ENCODE measurements at places on chromosomes 6 and 20.

- no peaks in the 10 kb centered on the region for H3K4me1 ChIP-seq
- H3K27me3 ChIP-seq: no peaks in the 10 kb centered on the region
- DNase-seq: no peak
- no peak overlapping the region for H3K4me3 ChIP-seq
- no peak overlapping the region for H3K27ac ChIP-seq
Observed at GRCh38 chr20:61537239-61538182, 285.4 kb downstream of the CDH4 start.

DNA sequence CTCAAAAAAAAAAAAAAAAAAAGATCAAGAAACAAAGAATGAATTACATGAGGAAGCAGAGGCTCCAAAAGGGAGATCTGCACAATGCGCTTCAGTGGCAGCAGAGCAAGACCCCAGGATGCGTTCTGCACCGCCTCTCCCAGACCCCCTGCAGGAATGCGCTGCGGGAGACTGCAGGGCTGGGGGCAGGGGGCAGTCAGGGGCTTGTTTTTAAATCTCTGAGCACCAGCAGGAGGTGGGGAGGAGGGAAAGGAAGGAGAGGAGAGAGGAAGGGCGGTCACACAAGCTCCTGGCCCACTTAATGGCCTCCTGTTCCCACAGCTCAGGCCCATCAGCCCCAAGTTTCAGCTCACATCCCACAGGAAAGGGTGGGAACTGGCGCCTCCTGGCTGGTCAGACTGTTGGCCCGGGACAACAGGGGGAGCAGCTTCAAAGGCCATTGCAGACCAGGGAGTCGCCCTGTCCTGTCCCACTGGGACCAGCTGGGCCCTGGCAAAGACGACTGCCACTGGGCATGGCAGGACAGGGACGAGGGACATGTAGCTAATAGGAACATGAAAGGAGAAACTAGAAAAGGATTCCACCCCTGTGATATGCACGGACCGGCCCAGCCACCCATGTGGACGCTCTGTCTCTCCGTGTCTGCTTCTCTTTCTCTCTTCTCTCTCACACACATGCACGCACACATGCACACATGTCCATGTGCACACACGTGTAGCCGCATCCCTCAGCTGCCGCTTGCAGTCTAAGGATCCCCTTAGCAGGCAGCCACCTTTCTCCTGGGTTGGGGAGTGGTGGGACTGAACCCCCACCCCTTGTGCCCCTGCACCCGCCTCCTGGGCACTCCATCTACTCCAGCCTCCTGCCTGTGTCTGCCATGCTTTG is 34.7 kb downstream of the TFEB start:
- H3K36me3 ChIP-seq: no peaks in the 10 kb centered on the region
- no peak overlapping the region for H3K4me3 ChIP-seq
- H3K27ac ChIP-seq: no peak overlapping the region

DNA sequence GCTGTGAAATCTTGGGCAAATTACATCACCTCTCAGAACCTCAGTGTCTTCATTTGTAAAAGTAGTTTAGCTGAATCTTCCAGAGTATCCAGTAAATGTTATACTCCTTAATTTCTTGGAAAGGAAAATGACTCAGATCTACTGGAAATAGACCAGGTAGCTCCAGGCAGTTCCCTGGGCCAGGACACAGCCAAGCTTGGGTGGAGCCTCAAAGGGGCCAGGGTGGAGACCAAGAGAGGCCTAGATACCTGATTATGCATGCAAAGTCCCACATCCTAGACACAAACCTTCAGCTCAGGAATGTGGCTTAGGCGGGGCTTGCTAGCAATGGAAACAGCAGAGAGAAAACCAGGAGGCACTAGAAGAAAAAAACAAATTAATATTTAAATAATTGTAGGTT is 272.8 kb downstream of the MAFB start:
- no peak for DNase-seq
- no peaks in the 10 kb centered on the region for H3K27me3 ChIP-seq
- H3K27ac ChIP-seq: no peak overlapping the region
- H3K4me3 ChIP-seq: no peak overlapping the region
- no peaks in the 10 kb centered on the region for H3K36me3 ChIP-seq

DNA sequence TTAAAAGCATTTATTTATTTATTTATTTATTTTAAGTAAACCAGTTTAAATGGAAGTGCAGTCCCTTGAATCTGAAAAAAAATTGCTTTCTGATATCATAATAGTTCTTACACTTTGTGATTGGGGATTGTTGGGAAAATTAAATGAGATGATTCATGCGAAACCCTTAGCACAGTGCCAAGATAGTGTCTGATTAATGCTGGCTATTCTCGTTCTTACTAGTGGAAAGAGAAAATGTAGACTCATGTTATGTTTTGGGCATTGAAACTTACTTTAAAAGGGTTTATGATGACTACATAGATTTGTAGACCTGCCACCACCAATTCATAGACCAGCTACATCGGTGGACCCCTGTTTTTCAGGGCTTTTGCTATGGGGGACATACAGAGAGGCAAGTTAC is 229.2 kb upstream of the ZFP64 start:
- no peaks in the 10 kb centered on the region for H3K4me1 ChIP-seq
- H3K27me3 ChIP-seq: no peaks in the 10 kb centered on the region
- DNase-seq: no peak
- H3K4me3 ChIP-seq: no peak overlapping the region

DNA sequence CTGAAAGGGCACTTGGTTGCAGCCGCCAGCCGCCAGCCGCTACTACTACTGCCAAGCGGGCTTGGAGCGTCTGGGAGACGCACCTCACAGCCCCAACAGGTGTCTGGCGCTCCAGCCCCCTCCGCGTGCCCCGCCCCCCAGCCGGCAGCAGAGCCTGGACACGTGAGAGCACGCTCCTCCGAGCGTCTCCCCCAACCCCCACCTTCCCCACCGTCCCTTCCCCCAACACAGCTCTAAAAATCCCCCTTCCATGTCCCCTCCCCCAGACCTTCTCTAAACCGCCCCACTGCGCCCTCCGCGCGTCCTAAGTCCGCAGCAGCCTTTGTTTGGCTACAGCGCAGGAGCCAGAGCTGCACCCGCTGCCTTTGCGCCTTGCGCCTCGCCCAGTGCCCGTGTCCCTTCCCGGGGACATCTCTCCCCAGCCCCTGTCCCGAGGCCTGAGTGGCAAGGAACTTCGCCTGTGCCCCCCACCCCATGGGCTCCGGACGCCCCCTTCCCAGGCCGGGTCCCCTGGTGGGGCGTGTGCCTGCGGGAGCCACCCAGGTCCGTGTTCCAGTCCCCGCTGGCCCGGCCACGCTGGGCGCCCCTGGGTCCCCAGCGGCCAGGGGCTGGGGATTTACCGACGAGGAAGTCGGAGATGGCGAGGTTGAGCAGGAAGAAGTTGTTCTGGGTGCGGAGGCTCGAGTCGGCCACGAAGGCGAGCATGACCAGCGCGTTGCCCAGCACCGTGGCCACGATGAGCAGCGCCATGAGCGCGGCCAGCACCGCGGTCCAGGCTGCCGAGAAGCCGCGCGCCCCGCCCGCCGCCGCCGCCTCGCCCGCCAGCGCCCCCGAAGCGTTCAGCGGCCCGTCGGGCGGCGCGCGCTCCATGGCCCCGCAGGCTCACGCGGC is 732 bp downstream of the HRH3 start:
- DNase-seq: no peak
- H3K4me1 ChIP-seq: no peaks in the 10 kb centered on the region
- H3K27me3 ChIP-seq: peaks cover 34% of the 10 kb centered on the region
- H3K4me3 ChIP-seq: peak overlapping the region; percentile 51
- no peak overlapping the region for H3K27ac ChIP-seq

GRCh38 chr20:14536738-14537137 is 199.3 kb upstream of the FLRT3 start:
- DNase-seq: no peak
- no peak overlapping the region for H3K27ac ChIP-seq
- no peaks in the 10 kb centered on the region for H3K4me1 ChIP-seq
- no peaks in the 10 kb centered on the region for H3K27me3 ChIP-seq
- no peaks in the 10 kb centered on the region for H3K36me3 ChIP-seq

DNA sequence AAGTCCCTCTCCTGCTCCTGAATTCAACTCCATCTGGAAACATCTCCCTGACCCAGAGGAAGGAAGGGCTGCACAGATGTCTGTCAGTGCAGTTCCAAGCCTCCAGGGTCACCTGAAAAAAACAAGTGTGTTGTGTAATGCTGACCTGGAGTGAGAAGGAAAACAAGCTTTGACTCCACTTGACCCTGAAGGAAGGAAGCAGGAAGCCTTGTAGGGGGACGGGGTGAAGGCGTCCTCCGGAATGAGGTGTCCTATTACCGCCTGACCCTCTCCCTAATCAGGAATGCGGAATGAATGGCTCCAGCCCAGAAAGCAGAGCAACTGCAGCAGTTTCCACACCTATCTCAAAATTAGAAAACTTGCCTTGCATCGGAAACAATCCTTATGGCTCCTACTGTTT is 13.9 kb upstream of the ADGRF5 start:
- no peaks in the 10 kb centered on the region for H3K36me3 ChIP-seq
- H3K4me1 ChIP-seq: no peaks in the 10 kb centered on the region
- H3K4me3 ChIP-seq: no peak overlapping the region

DNA sequence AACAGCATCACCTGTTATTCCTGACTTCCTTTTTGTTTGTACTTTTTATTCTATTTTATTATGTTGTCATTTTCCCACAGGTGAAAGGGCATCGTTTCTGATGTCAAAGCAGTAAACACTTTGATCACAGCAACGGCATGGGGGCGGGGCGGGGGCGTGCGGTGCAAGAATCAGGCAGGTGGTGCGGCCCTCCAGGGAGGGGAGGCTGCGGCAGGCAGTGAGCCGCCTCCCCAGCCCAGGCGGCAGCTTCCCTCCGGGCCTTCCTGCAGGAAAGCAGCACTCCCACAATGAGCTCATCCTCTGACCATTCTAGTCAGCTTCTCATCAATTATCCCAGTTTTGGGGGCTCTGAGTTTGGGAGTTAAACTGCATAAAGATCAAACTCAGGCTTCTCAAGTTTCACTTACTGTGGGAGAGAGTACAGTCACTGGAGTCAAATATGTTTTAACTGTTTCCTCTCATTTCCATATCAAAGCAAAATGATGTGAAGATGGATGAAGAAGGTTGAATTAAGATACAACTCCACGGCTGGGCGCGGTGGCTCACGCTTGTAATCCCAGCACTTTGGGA is 608.4 kb upstream of the AGPAT4 start:
- no peaks in the 10 kb centered on the region for H3K36me3 ChIP-seq
- no peaks in the 10 kb centered on the region for H3K27me3 ChIP-seq
- no peaks in the 10 kb centered on the region for H3K4me1 ChIP-seq
- H3K4me3 ChIP-seq: no peak overlapping the region

- H3K36me3 ChIP-seq: no peaks in the 10 kb centered on the region
- no peak overlapping the region for H3K27ac ChIP-seq
- no peak overlapping the region for H3K4me3 ChIP-seq
- no peaks in the 10 kb centered on the region for H3K4me1 ChIP-seq
- no peaks in the 10 kb centered on the region for H3K27me3 ChIP-seq
Observed at GRCh38 chr6:2485116-2485515, 239.7 kb upstream of the GMDS start.

GRCh38 chr6:106117579-106117978 is 31.4 kb downstream of the PRDM1 start:
- no peak overlapping the region for H3K4me3 ChIP-seq
- no peaks in the 10 kb centered on the region for H3K36me3 ChIP-seq
- no peaks in the 10 kb centered on the region for H3K27me3 ChIP-seq
- H3K4me1 ChIP-seq: no peaks in the 10 kb centered on the region
- DNase-seq: peak; percentile 80
- peak overlapping the region; percentile 51 for H3K27ac ChIP-seq

DNA sequence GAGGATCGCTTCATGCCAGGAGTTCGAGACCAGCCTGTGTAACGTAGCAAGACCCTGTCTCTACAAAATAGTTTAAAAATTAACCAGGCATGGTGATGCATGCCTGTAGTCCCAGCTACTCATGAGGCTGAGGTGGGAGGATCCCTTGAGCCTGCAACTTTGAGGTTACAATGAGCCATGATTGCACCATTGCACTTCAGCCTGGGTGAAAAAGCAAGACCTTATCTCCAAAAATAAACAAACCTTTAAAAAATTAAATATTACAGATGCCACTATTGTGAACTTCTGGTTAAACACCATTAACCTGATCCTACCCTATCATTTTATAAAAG is 116.8 kb downstream of the ARHGAP18 start:
- H3K27me3 ChIP-seq: no peaks in the 10 kb centered on the region
- no peaks in the 10 kb centered on the region for H3K4me1 ChIP-seq

- no peak for DNase-seq
- no peaks in the 10 kb centered on the region for H3K27me3 ChIP-seq
- H3K36me3 ChIP-seq: no peaks in the 10 kb centered on the region
- no peak overlapping the region for H3K4me3 ChIP-seq
- no peak overlapping the region for H3K27ac ChIP-seq
- no peaks in the 10 kb centered on the region for H3K4me1 ChIP-seq
Observed at GRCh38 chr6:161139304-161139765, 134.5 kb downstream of the AGPAT4 start.

DNA sequence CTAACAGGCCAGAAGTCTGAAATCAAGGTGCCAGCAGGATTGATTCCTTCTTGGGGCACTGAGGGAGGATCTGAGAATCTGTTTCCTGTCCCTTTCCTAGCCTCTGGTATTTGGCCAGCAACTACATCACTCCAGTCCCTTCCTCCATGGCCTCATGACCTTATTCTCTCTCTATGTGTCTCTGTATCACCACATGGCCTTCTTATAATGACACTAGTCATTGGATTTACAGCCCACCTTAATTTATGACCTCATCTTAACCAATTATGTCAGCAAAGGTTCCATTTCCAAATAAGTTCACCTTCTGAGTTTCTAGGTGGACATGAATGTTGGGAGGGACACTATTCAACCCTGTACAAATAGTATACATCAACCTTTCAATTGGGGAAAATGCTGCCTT is 29.3 kb downstream of the SCML4 start:
- no peak overlapping the region for H3K27ac ChIP-seq
- no peaks in the 10 kb centered on the region for H3K4me1 ChIP-seq
- H3K27me3 ChIP-seq: no peaks in the 10 kb centered on the region
- DNase-seq: no peak

DNA sequence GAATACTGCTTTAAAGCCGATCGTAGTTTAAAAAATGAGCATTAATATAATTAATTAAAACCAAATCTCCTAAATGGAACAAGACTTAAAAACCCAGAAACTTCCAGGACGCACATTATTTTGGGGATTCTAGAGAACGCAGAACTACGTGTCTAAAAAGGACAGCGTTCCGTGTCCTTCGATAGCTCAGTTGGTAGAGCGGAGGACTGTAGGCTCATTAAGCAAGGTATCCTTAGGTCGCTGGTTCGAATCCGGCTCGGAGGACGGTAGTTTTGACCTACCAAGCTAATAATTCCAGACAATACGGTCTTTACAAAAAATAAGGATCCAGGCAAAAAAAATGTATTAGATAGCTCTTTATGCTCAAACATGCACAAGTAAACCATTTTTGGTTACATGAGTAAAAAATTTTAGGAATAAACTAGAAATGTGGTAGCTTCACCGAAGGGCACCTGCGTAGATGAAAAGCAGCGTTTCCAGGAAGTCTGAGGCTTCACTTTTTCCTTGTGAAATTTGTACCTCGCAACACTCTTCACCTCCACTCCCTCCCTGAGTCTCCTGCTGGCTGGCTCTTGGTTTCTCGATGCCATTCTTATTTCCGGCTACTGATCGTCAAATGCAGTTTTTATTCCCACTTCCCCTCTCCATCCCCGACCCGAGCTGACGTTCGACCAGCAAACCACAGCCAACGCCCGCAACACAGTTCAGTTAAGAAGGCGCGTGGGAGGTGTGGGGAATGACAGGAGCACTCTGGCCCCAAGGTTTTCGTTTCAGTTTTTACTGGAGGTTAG is 19.6 kb upstream of the ABT1 start:
- peak; percentile 53 for DNase-seq
- H3K4me3 ChIP-seq: peak overlapping the region; percentile 39
- no peaks in the 10 kb centered on the region for H3K36me3 ChIP-seq
- no peaks in the 10 kb centered on the region for H3K4me1 ChIP-seq
- H3K27me3 ChIP-seq: no peaks in the 10 kb centered on the region
- H3K27ac ChIP-seq: no peak overlapping the region
